Fibroblast of skin of scalp (primary cell): ENCODE measurements at places on chromosomes 5 and 9.
A peak's percentile ranks its signal among the peaks of the same experiment; 100 is the strongest.

DNA sequence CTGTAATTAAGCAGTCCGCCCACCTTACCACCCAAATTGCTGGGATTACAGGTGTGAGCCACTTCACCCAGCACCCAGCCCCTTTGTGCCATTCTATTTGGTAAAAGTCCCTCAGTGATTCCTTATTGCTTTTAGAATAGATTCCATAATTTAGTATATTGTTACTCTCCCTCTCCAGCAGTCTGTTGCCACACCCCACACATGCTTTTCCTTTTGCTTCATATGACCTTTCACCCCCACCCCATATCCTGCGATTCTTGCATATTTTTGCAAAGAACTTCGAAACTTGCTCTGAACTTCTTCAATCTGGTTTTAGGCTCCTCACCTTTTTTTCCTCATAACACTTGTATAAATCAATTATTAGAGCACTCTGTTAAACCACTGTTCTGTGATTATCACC, 100.2 kb downstream of the MTREX start:
- DNase-seq = no peak

- no peak for DNase-seq
Measured at GRCh38 chr5:142375944-142376411, 51.2 kb upstream of the SPRY4 start.

GRCh38 chr5:74717596-74717995, 32.6 kb downstream of the HEXB start:
- DNase-seq = no peak

DNA sequence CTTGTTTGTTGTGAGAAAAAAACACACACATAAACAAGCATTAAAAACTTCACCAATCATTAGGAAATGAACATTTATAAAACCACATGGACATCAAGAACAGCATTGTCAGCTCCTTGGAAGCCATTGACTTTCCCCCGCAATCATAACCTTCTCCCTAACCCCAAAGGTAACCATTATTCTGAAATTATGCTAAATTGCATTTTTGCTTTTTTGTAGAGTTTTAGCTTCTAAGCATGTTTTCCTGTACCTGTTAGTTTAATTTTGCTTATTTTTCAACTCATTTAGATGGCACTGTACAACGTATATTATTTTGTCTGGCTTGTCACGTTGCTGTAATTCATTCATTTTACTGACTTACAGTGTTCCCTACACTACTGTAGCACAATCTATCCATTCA, 36.8 kb downstream of the PDE6A start:
- DNase-seq = no peak

- DNase-seq = no peak
Measured at GRCh38 chr9:133167769-133168168, 4.1 kb upstream of the GBGT1 start.

DNA sequence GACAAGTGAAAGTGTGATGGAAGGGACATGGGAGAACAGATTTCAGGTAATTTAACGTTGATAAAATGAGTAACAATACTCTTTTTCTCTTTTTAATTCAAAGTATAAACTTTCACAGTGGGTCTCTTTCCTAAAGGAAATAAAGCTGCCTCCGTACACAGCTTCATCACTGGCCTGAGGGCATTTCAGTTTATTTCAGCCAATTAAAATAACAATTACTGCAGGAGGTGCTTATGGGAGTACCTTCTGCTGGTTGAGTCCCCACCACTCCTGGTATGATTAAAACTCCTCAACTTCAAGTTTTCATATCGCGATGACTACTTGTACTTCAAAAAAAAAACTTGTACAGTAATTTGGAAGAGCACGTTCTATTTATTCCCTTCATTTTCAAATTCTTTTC, 1845.9 kb downstream of the MAT2B start:
- DNase-seq = no peak

- DNase-seq = no peak
Measured at GRCh38 chr5:127961006-127961762, 122.4 kb upstream of the SLC12A2 start.

DNA sequence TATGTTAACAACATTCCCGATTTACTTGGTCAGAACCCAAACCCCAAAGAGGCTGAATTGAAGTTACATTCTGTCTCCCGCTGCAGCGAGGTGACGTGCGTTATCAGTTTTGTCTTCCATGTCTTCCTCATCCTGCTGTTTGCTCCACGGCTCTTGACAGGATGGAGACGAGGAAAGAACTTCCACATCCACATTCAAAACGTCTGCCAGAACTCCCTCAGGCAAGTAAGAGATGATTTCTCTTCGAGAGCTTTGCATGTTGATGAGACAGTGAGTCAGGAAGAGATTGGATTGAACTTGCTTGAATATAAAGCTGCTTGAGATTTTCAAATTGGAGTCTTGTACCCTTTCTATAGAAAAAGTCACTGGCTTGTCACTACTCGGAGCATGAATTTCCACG, 242.6 kb downstream of the AUH start:
- DNase-seq = peak; percentile 78

- DNase-seq = no peak
Measured at GRCh38 chr5:104363567-104363966, 801.0 kb upstream of the NUDT12 start.

- no peak for DNase-seq
Measured at GRCh38 chr5:147880487-147880886, 2.0 kb downstream of the SCGB3A2 start.

DNA sequence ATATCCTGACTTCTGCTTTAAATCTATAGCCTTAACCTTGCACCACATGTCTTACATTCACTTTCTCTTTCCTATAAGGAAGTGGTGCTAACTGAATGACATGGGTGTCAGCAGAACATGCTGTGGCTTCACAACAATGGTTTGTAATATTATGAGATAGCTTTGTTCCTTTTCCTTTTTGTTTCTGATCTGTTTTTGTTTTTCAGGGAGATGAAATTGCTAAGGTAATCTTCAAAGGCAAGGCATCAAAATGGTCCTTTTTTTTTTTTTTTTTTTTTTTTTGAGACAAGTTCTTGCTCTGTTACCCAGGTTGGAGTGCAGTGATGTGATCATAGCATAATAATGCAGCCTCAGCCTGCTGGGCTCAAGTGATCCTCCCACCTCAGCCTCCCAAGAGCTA, 53.6 kb upstream of the RANBP6 start:
- no peak for DNase-seq

GRCh38 chr5:173197375-173197891, 37.6 kb downstream of the NKX2-5 start:
- DNase-seq = no peak

- DNase-seq = peak; percentile 52
Measured at GRCh38 chr5:60668686-60669304, 31.2 kb downstream of the DEPDC1B start.
